ENCODE measurements at places on chromosomes 1 and 21.
A peak's percentile ranks its signal among the peaks of the same experiment; 100 is the strongest.

DNA sequence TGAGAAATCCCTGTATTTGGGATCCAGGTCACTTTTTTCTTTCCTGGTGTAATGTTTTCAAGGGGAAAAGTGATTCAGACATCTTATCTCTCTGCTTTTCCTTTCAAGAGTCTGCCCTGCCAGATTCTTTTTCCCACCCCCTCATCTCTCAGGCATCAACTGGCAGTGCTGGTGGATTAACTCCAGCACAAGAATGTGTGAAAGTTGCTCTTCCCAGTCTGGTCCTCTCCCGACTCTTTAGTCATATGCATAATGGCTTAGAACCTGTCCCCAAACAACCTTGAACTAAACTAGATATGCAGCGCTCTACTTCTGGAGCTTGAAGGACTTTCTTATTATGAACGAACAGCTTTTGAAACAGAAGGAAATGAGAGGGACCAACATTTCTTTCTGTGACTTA, 88.5 kb downstream of the SLC44A5 start:
- no peak for DNase-seq

DNA sequence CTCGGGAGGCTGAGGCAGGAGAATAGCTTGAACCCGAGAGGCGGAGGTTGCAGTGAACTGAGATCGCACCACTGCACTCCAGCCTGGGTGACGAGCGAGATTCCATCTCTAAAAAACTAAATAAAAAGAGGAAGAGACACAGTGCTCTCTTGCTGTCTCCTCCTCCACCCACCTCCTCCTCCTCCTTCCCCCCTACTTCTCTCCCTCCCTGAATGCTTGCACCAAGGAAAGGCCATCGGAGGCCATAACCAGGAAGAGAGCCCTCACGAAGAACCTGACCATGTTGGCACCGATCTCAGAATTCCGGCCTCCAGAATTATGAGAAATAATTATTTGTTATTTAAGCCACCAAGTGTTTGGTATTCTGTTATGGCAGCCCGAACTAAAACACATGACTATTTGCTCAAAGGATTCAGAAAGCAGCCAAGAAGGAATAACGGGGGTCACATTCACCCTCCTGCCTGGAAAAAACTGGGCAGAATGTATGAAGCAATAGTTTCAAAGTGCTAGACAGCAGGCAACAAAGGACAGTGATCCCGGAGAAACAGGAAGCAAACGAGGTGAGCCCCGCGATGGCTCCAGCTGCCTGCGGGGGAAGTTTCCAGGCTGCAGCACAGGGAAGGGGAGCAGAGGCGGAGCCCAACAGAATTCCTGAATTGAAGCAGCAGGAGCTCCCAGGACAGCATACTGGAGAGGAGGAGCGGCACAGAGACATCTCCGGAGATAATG, 35.8 kb downstream of the LDLRAD1 start:
- DNase-seq, result no peak

- DNase-seq, result no peak
These were observed 4.7 kb downstream of the CCDC190 start for GRCh38 chr1:162856260-162856659.

DNA sequence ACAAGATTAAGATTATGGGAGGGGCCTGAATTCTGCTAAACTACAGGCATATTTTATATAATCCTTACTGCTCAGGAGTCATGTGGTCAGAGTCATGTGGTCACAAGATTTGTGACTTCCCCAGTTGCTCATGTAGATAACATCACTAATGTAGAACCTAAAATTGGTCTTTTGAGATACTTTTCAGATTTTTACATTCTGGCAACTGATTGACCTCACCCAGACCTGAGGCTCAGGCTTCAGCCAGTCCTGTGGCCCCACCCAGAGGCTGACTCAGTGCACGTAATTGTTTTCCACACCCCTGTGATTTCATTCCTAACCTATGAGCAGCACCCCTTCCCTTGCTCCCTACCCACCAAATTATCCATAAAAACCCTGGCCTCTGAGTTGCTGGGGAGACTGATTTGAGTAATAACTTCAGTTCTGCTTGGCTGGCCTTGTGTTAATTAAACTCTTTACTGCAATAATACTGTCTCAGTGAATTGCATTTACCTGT, 41.7 kb upstream of the ZNF326 start:
- no peak for DNase-seq

DNA sequence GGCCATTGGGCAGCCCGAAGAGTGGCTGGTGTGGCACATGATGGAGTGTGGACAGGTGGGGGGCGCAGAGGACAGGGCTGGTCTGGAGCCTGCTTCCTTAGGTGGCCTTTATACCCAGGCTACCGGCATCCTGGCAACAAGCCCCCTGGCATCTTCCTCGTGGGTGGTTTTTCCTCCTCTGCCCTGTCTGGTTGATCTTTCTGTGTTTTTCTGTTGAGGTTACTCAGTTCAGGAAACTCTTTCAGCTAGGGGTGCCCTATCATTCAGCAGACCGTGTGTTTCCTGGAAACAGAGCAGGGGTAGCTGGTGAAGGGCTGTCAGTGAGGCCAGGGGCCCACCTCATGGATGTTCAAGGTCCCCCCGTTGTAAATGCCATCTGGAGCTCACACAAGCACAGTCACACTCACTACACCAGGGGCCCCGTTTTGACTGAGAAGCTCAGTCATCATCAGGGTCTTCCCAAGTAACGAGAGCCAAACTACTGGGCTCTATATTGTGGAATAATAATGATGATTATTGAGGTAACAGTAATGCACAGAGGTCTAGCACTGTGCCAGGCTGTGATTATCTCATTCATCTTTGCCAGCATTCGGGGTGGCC, at the start of gene KRTAP12-4:
TSS of gene KRTAP12-4 (minus strand) at position 84 of the 600 bp plus-strand sequence. CDS start at position 39, 45 bp downstream.
- DNase-seq, result no peak

DNA sequence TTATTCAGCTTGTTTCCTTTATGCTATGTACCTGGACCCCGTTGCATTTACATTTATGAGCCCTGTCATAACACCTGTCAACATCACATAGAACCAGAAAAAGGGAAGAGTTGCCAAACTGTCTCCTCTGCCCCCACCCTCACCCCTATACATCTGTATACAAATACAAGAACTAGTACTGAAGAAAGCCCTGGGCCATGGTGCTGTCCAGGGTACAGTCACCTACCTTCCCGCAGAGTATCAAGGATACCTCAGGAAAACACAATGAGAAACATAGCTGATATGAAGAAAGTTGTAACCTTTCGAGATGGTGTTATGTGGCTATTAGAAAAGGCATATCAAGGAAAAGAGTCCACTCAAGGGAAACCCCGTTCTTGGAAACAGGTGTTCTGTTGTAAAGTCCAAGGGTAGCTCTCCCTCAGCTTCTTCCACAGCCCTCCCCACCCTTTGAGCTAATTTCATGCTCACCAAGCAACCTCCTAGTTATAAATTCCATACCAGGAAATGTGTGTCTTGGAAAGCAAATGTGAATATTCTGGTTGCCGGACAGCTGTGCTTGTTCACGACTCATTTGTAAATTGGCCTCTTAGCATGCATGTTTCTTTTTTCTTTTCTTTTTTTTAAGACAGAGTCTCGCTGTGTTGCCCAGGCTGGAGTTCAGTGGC, 16.7 kb upstream of the AVPR1B start:
- no peak for DNase-seq

GRCh38 chr1:40185951-40186864, 25.0 kb downstream of the RLF start:
- peak; percentile 57 for DNase-seq

- no peak for DNase-seq
These were observed 15.4 kb downstream of the TTLL10 start for GRCh38 chr1:1189111-1189510.

GRCh38 chr1:113874012-113874879, 2.7 kb upstream of the PTPN22 start:
- DNase-seq, result no peak

Data from germinal center (tissue), 1 donor.